ENCODE measurements at places on chromosomes 13 and 19.

GRCh38 chr13:26222520-26223046 lies 469 bp upstream of the RNF6 start:
- no peak for DNase-seq

DNA sequence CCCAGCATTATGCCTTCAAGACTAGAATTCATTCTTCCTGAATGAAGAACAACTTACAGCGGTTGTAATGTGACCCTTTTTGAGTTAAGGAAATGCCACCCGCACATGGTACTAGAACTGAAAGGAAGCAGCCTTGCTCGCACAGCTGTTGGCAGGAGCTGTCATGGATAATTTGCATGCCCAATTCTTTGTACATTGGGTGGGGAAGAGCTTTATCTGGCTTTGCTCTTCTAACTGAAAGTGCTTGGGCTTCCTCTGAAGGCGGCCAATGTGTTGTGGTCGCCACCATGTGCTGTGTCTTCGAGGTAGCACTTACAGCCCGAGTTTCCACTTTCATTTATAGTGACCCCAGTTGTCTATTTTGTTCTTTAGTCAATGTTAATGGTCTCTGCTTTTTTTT lies 3.4 kb downstream of the CCNE1 start:
- no peak for DNase-seq

DNA sequence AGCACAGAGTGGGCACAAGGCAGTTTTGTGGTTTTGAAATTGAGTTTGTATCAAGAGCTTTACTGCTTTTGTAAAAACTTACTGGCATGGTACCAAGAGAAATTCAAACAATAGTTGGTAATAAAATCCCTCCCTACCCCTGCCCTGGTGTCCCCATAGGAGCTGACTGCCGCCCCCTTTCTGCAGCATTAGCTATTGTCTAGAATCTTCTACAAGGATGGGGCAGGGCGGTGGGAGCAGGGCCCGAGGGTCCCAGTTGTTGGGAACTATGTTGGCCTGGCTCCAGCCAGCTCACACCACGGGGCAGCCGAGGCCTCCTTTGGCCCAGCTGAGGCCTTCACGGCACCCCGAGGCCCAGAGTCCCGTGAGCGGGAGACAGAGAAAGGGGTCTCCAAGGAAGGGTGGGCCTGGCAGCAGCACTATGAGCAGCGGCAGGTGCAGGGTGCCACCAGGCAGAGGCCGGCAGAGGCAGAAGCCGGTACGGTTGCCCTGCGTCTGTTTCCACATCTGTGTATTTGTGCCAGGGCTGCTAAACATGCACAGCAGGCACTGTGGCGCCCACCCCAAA lies 57.9 kb downstream of the KDM4B start:
- no peak for DNase-seq

GRCh38 chr13:98534821-98535220 lies 42.1 kb downstream of the STK24 start:
- no peak for DNase-seq

DNA sequence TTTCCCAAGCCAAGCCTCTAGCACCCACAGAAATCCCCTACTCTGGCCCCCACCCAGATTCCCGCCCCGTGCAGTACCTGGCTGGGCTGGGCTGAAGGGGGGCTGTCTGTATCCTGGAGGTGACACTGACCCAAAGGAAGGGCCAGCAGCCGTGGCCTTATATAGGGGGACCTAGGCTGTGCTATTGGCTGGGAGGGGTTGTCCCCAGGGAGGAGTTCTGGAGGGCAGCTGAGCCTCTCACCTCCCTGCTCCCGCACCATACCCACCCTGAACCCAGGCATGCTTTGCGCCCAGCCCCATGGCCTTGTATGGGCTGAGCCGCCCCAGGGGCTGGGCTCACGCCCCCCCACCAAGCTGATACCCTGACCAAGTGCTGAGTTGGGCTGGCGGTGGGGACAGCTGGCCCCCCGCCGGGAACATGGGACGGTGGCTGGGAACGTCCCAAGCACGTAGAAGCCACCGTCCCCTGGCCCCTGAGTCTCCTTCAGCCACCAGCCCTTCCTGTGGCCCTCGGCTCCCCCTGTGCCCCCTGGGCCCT lies at the start of gene CKM:
Gene CKM, minus strand, starts transcription at position 132 of the 538 bp plus-strand sequence. CDS start 3,162 bp downstream, outside the sequence.
- DNase-seq: no peak

Measured in AG09309 (cell line).